Panc1 (cell line): ENCODE measurements at places on chromosomes 7 and 10.

- DNase-seq, result no peak
Observed at GRCh38 chr7:24328050-24328449, 44.1 kb downstream of the NPY start.

DNA sequence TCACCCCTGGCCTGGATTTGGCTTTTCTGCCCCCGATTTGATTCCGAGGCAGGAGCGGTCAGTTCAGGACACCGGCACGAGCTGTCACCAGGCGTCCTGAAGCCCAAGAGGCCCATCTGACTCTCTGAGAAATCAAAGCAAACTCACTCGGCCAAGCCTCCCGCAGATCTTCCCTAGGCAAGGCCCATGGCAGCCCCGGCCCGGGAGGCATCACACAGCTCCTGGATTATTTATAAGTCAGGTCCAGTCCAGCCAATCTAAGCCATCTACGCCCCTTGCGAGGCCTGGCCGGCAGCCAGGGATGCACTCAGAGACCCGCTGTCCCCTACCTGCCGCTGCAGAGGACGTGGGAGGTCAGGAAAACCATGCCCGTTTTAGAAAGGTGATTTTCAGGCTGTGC, 87.3 kb upstream of the DIP2C start:
- DNase-seq, result no peak

DNA sequence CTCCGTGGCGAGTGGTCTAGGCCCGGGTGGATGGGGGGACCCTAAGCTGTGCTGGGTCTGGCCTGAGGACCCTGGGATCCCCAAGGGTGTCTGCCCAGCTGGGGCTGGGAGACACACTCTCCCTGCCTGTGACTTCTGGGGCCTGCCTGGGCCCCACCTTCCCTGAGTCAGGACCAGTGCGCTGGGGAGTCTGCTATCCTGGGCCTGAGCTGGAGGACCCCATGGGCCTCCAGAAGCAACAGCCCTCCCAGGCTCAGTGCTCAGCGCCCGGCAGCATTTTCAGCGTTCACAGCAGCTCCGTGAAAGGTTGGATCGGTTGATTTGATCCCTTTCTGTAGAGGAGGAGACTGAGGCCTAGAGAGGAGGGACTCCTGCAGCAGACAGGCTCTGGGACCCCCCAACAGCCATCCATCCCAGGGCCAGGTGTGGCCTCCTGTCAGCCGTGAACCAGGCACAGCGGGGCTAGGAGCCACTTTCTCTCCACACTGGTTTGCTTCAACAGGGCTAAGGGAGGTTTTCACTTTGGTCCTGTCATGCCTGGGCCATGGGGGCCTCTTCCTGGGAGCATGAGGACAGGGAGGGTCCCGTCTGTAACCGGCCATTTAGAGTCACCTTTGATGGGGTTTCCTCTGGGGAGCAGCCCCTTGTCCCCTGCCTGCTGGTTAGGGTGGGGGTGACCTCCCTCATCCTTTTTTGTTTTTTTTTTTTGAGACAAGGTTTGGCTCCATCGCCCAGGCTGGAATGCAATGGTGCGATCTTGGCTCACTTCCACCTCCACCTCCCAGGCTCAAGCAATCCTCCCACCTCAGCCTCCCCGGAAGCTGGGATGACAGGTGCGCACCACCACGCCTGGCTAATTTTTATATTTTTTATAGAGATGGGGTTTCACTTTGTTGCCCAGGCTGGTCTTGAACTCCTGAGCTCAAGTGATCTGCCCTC, 12.4 kb downstream of the FOXL3 start:
- DNase-seq, result no peak

DNA sequence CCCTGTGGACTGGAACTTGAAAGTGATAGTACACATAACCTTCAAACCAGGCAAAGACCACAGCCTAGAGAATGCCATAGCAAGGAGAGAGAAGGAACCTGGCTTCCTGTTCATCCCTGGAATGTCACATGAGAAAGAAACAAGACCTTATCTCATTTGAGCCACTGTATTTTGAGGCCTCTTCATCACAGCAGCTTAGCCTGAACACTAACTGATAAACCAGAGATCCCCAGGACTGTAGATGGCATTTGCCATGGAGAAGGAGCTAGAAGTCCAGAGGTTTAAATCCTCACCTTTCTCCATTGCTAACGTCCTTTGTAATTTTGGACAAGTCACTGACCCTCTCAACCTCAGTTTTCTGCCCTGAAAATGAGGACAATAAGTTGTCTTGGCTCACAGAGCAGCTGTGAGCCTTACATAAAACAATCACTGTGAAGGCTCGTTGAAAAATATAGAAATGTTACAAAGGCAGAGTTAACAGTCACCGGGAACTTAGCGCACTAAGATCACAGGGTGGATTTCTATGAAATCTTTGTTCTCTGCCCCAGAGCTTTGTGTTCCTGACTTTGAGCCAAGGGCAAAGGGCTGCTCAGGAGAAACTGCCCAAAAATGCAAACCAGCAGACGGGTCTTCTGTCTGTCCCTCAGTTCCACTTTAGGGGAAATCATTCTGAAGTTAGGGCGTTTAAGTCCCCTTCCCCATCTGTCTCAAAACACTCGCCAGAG, 197.0 kb downstream of the USP6NL start:
- no peak for DNase-seq

GRCh38 chr7:65798111-65799075, 74.5 kb upstream of the VKORC1L1 start:
- no peak for DNase-seq

GRCh38 chr10:86734207-86734988, 22.0 kb upstream of the BMPR1A start:
- no peak for DNase-seq

DNA sequence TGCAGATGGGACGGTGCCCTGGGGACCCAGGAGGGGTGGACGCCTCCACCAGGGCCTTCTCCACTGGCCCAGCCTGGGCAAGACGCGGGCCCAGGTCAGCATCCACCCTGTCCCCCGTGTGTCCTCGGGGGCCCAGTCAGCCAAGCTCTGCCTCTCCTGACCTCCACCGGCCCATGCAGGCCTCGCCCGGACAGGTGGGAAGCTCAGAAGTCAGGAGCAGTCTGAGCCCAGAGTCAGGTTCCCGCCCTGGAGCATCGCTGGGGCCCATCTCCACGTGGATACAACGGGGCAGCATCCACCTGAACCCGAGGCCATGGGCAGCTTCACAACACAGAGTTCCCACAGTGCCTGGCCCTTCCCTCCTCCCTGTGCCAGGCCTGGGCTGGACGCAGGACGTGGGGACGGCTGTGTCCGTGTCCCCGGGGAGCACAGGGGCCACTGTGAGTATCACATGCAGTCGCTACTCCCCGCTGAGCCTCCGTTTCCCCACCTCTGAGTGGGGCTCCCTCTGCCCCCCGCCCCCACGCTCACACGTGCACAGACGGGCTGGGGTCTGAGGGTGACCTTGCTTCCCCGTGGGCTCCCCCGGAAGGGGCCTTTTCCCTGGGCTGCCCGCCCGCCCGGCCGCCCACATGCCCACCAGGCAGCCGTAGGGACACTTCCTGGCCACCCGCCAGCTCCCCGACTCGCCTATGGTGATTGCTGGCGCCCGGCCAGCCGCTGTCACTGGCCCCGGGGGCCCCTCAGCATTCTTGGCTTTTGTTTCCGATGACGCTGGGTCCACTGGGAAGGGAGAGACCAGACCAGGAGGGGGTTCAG, 64.3 kb downstream of the PDGFA start:
- DNase-seq, result no peak

DNA sequence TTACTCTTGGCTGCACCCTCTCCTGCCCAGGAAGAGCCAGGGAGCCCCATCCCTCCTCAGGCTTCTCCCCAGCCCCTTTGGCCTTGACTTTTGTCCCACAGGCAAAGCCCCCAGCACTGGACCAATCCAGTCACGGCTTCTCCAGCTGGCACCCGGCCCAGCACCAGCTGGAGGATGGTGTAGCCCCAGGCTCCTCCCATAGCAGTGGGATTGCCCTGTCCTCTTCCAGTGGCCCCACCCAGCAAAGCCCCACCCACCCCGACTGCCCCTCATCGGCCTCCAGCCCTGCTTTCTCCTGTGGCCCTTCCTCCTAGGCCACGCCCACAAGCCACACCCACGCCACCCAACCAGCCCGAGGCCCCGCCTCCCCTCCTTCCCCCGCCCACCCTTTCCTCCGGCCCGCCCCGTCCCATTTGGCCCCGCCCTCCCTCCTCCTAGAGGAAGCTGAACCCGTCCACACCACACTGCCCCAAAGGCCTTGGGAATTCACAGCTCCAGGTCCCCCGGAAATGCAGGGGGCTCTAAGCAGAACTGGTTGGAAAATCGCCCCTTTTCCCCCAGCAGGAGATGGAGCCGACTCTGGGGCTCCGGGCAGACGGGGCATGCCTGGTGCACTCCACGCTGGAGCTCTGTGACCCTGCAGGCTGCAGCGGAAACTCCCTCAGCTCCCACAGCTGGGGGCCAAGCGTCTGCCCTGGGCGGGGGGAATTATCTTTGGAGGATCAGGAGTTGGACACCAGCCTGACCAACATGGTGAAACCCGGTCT, 25.2 kb downstream of the GET4 start:
- DNase-seq, result no peak

DNA sequence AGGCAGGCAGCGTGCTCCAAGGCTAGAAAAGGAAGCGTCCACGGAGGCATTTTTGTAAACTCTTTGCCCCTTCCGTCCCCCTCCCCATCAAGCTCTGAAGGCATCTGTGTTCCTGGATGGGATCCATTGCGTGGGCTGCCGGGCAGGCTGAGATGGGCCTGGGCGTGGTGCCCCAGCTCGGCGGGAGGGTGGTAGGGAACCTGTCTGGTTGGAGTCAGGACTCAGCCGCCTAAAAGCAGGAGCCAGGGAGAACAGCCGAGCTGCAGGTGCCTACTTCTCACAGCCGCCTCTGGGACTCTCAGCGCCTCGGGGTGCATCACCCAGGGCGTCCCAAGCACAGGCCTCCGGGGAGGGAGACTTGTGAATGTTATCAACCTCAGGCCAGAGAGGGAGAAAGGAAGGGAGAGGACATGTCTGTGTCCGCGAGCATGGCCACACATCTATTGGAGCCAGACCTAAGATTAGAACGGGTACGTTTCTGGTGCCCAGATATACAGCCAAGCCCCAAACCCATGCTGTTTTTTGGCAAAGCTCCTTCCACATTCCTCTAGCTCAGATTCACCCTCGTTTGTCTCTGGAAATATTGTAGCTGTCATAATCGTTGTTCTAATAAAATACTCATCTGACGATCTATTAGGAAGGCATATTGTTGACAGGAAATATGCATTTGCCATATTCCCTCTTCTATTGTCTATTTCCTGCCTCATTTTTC, 48.6 kb upstream of the CTBP2 start:
- DNase-seq, result no peak

GRCh38 chr7:155402941-155403340, 55.0 kb upstream of the EN2 start:
- DNase-seq, result no peak

- DNase-seq, result no peak
Observed at GRCh38 chr10:22564060-22564459, 150.3 kb downstream of the PIP4K2A start.

GRCh38 chr7:17227766-17228490, 70.5 kb upstream of the AHR start:
- DNase-seq, result no peak

- no peak for DNase-seq
Observed at GRCh38 chr10:74255888-74256357, 104.9 kb downstream of the ADK start.

GRCh38 chr7:35801392-35802101, 690 bp downstream of the SEPTIN7 start:
- DNase-seq, result peak; percentile 17

- DNase-seq, result no peak
Observed at GRCh38 chr7:14888962-14889361, 13.6 kb downstream of the DGKB start.

DNA sequence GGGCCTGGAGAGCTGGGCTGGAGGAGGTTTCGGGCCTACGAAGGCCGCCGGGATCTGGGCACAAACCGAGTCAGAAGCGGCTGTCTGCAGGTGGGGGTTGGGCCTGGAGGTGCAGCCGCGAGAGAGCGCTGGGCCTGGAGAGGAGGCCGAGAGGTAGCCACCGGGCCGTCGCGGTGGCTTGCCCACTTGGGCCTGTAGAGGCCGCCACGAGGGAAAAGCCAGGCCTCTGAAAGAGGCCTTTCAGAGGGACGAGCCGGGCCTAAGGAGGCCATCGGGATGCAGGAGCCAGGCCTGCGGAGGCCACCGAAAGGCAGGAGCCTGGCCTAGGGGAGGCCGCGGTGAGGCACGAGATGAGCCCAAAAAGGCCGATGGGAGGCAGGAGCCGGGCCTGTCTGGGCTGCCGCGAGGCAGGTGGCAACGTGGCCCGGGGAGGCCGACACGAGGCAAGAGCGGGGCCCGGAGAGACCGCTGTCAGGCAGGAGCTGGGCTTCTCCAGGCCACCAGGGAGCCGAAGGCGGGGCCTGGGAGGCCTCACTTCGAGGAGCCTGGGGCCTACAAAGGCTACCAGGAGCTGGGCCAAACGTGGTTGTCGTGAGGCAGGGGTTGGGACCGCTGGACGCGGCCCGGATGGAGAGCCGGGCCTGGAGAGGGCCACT, 25.6 kb downstream of the MDH2 start:
- DNase-seq, result no peak
